Activated CD4-positive, alpha-beta T cell treated with anti-CD3 and anti-CD28 coated beads for 24 hours (primary cell): ENCODE measurements at places on chromosomes 3 and 15.

DNA sequence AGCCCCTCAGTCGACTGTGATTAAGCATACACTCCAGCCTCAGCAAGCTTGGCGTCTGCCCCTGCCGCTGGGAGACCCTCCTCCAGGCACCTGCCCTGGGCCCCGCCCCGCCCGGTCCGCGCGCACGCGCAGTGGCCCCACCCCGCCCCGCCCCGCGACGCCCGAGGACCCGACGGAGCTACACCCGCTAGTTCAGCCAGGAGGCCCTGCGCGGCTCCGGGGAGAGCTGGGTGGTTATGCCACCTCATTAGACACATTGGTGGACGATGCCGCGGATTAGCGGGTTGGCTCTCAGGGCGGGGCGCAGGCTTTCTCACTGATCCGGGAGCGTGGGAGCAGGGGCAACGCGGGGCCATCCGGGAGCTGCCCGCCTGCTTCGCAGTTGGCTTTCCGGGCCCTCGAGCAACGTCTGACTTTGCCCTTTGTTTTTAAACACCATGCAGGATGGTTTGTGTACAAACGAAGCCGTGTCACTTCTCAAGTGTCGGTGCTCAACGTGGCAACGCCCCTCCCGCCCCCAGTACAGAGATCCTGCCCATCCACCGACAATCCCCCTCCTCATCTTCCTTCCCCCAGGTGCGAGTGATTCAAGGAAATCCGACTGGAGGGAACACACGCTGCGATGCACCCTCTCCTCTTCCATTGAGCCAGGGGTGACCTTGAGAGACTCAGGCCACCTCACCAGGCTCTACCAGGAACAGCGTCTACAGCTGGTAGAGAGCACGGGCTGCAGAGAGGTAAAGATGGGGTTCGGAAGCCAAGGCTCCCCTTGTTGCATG, 109.3 kb downstream of the SHQ1 start:
- peak; percentile 63 for DNase-seq

DNA sequence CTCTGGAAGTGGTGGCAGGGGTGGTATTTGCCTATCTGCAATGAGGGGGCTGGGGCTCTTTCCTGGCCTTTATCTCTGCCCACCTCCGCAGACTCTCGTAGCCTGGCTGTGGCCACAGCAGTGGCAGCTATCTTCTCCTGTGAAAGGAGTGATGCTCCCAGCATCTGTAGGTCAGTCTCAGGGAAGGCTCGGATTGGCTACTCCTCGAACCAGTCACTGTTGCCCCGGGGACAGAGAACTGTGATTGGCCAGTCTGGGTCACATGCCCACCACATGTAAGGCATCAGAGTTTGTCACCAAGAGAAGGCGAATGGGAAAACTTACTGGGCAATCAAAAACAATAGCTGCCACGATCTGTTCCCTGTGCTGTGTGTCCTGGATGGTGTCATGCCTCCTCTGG, 30.1 kb upstream of the FGD5 start:
- DNase-seq, result no peak

- DNase-seq, result no peak
These were observed 183.2 kb upstream of the IL12A start for GRCh38 chr3:159805411-159805772.

DNA sequence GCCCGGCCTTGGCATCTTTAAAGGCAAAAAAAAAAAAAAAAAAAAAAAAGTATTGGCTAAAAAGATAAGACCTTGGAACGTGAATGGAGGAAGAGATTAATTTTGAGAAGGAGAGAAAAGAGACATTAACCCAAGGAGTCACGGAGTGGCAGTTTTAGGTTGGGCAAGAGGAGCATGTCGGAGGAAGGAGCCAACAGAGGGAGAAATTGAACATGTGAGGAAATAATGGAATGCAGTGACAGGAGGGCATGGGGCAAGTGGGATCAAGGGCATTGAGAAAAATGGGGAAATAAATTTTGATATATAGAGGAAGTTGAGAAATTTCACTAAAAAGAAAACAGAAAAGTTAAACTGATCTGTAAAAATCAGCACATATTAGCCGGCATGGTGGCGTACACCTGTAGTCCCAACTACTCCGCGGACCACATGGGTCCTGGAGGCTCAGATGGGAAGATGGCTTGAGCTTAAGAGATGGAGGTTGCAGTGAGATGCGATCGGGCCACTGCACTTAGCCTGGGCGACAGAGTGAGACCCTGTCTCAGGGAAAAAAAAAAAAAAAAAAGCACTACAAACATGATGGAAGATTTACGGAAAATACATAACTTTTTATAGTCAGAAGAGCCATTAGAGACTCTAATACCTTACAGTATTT, 1.2 kb downstream of the HAUS2 start:
- DNase-seq, result no peak

- DNase-seq, result no peak
These were observed 51.0 kb downstream of the DPPA2 start for GRCh38 chr3:109265295-109265694.

- no peak for DNase-seq
These were observed 8.7 kb downstream of the CYP1A1 start for GRCh38 chr15:74716651-74717050.

- DNase-seq, result no peak
These were observed 28.4 kb downstream of the IGF1R start for GRCh38 chr15:98676586-98677270.

- no peak for DNase-seq
These were observed 84.6 kb upstream of the DCBLD2 start for GRCh38 chr3:98986073-98986472.

GRCh38 chr3:195700319-195700718, 20.5 kb upstream of the MUC20 start:
- DNase-seq, result no peak

GRCh38 chr3:57157545-57157944, 7.6 kb downstream of the IL17RD start:
- no peak for DNase-seq

DNA sequence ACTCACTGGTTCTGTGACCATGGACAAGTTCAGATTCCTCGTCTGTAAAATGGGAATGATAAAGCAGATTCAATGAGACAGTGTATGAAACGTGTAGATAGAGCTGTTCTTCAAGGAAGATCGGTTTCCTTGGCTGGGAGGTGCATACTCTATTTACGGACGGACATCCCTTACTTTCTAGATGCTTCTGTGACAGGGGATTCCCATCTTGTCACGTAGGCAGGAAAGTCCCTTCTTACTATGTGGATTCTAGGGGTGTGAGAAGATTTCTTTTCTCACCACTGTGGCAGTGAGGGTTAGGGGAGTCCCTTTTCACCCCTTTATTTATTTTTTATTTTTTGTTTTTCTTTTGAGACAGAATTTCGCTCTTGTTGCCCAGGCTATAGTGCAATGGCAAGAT, 180.9 kb upstream of the TBL1XR1 start:
- no peak for DNase-seq

DNA sequence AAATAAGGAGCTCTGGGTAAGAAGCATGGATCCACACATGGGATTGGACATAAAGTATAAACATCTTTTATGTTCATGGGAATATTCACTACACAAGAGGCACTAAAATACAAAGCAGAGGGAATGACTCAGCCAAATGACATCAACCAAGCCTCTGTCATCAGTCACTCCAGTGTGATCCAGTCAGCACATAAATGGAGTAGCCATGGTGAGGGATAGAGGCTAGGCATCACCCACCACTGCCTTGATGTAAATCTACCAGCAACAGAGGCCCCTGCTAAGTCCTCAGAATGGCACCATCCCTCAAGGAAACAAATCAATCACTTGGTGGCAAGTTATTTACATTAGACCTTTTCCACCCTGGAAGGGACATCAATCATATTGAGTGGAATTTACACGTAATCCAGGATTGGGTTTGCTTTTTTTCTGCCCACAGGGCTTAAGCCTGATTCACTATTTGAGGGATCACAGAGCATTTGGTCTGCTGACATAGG, 27.2 kb downstream of the VEPH1 start:
- no peak for DNase-seq
